ENCODE measurements at places on chromosomes 5 and 9.

DNA sequence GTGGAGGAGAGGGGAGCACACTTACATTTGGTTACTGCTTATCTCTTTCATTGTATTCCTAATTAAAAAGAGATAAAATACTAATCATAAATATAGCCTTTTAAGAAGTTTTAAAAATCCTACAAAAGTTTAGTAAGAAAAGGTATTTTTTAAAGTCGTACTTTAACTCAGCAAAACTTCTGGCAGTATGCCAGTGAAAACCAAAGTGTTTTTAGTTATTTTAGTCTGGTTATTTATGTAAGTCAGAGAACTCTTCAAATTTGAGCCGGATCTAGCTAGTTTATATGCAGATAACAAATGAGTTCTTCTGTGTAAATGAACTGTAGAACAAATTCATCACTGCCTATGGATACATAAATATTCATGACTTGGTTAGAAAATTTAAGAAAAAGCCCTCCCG lies 36.5 kb upstream of the ANKDD1B start:
- DNase-seq = no peak

GRCh38 chr9:104090578-104090977 lies 3.5 kb upstream of the SMC2 start:
- no peak for DNase-seq

- no peak for DNase-seq
These were observed 319.8 kb downstream of the HCN1 start for GRCh38 chr5:45376417-45376816.

DNA sequence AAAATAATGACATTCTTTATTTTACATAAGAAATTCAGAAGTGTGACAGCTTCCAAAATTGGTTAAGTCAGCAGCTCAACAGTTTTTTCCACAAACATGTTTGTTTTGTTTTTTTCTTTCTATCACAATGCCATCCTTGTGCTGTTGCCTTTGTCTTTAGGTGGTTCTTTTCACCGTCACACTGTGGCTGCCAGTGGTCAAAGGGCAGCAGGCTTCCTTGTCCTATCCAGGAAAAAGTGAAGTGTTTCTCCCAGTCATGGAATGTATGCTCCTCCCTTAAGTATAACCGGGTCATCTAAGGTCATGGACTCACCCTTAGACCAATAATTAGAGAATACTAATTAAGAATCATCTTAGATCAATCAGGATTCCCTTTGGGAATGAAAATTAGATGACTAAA lies 87.4 kb downstream of the SREK1 start:
- DNase-seq = no peak

DNA sequence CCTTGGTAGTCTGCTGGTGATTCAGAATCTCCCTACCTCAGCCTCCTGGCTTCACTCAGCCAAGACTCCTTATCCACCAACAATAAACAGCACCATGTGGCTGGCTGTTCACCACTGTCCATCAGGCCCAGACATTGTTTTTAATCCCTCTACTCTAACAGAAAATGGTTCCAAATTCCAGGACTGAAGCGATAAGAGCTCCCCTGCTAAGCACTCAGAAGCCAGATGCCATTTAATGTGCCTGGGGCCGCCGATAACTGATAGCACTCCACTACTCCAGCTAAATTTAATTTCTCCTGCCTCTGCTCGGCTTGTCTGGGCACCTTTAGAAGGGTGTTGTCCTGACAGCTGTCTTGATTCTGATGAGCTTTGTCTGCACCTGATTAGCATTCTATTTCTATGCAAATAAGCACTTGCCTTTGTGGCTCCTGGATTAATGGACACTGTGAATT lies 47.1 kb downstream of the ZNF622 start:
- no peak for DNase-seq

All from right lobe of liver (tissue), 6 donors.